Activated CD4-positive, alpha-beta T cell treated with anti-CD3 and anti-CD28 coated beads, Interleukin-2, amount 50 U/mL, for 24 hours (primary cell): ENCODE measurements at places on chromosomes 11 and 22.

GRCh38 chr11:36354221-36355003 is 58.3 kb downstream of the PRR5L start:
- DNase-seq, result no peak

DNA sequence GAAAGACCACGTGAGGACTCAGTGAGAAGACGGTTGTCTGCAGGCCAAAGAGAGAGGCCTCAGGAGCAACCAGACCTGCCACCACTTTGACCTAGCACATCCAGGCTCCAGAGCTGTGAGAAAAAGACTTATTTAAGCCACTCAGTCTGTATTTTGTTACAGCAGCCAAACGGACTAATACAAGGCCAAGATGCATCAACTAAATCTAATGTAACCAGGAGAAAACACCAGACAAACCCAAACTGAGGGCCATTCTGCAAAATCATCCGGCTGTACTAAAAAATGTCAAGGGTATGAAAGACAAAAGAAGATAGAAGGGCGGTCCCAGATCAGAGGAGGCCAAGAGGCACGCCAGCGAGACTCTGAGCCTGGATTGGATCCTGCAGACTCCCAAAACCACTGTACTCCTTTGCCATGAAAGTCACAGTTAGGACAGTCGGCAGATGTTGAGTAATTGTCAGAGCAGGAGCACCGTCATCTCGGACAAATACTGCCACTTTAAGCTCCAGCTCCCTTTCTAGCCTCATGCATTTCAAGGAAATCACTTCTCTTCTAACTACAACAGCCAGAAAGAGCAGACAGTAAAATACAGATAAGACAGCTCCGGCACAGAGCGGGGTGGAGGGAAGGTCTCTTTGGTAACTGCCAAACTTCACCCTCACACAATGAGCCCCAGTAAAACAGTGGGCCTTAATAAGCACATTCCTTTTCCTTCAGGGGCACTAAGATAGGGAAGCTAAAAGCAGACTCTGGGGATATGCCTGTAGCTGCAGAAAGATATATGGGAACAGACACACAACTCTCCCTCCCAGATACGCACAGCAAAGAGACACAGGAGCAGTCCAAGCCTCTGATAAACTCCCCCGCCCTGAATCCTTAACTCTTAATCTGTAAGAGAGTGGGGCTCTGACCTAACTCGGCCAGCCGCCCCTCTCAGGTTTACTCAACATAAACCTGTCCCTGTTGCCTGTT is 3.5 kb upstream of the ZP1 start:
- no peak for DNase-seq

- no peak for DNase-seq
These were observed 39.3 kb upstream of the BSX start for GRCh38 chr11:123020968-123021367.

DNA sequence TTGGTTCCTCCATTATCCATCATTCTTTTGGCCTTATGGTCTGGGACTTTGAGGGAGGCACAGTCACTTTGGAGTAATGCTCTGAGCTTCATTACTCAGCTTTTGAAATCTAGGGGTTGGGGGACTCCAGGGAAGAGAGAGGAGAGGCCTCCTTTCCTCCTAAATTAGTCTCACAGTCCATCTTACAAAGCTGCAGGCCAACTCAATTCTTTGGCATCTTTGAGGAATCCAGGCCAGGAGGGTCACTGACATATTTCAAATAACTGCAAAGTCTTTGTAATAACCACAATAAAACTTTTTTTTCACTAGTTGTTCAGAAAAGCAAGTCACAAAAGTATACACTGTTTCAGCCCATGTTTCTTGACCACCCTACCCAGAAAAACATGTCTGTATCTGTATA is 73.3 kb upstream of the FAR1 start:
- no peak for DNase-seq

- DNase-seq, result no peak
These were observed 406.3 kb downstream of the CADM1 start for GRCh38 chr11:115097796-115098408.
